ENCODE measurements at places on chromosomes 7 and 10.

DNA sequence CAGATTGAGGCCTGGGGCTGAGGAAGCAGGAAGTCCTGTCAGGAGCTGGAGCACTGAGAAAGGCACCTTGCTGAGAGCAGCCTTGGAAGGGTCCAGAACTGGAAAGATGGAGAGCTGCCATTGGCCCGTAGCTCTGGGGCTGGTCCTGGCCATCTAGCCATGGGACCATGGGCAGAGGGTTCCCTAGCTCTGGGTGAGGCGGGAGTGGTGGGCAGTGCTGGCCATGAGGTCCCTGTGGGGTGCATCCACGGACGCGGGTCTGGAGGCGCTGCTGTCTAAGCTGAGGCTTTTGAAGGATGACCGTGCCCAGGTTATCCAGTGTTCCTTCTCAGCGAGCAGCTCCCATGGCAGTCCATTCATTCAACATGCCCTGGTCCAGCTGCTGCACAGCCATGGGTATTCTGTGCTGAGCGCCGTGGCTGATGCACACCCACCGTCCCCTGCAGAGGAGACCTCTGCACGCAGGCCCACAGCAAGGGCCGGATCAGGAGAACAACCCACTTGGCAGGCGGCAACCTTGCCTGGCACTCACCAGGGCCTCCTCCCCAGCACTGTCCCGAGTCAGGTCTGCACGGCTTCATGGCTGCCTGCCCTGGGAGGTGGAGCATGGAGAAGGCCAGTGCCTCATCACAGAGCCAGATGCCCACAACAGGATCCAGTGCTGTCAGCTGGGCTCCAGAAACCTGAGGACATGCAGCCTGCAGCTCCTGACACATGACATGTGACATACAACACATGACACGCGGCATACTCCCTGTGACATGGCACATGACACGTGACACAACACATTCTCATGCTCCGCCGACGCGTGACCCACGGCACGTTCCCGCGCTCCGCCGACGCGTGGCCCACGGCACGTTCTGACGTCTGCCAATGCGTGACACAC, 121.9 kb downstream of the INPP5A start:
- DNase-seq = no peak

- no peak for DNase-seq
These were observed 105.8 kb downstream of the SEMA3A start for GRCh38 chr7:84088802-84089201.

GRCh38 chr10:110425684-110426293, 71.9 kb upstream of the DUSP5 start:
- no peak for DNase-seq

DNA sequence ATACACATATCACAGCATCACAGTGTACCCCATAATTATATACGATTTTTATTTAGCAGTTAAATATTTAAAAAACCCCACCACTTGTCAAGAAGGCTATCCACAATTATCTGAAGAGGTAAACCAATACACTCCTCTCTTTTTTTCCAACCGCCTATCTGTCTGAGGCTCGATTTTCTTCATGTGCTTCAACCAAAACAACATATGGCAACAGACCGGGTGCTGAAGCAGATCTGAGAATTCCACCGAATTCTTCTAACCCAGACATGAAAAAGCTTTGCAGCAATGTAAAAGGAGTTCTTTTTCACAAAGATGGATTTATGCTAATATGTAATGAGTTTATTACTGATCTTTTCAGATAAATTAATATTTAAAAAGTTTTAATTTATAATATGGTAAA, 132.4 kb upstream of the RHEB start:
- no peak for DNase-seq

DNA sequence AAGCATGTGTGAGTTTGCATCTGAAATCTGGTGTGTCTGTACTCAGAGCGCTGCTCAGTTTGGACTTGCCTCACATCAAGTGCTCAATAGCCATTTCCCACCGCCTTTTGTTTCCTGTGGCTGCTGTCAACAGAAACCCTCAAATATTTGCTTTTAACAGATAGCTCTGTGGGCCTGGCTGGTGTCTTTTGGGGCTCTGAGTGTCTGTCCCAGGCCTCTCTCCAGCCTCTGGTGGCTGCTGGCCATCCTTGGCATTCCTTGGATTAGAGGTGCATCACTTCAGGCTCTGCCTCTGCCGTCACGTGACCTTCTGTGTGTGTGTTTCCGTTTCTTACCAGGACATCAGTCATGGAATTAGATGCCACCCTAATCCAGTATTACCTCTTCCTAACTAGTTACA, 9.3 kb downstream of the YKT6 start:
- no peak for DNase-seq

- DNase-seq = no peak
These were observed 126.6 kb upstream of the BET1 start for GRCh38 chr7:94130716-94131115.

DNA sequence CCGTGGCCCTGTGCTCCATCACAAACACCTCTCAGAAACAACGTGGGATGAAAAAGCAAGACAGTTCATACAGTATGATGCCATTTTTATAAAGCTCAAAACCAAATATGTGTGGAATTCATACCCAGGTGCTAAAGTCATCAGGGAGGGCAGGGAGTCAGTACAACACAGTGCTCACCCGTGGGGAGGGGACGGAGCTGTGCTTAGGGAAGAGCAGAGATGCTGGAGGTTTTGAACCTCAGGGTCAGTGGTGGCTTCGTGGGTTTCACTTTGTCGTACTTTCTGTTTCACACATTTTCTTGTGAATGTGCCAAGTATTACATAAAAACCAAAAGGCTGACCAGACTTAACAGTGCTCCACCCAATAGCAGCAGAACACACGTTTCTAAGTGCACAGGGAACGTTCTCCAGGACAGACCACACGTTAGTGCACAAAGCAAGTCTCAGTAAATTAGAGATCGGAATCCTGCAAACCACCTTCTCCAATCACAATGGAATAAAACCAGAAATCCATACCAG, 21.2 kb downstream of the ZMIZ2 start:
- peak; percentile 58 for DNase-seq

GRCh38 chr7:149690688-149691446, 82.5 kb downstream of the ZNF467 start:
- DNase-seq = no peak

- no peak for DNase-seq
These were observed 440.9 kb upstream of the GRM3 start for GRCh38 chr7:86202833-86203232.

DNA sequence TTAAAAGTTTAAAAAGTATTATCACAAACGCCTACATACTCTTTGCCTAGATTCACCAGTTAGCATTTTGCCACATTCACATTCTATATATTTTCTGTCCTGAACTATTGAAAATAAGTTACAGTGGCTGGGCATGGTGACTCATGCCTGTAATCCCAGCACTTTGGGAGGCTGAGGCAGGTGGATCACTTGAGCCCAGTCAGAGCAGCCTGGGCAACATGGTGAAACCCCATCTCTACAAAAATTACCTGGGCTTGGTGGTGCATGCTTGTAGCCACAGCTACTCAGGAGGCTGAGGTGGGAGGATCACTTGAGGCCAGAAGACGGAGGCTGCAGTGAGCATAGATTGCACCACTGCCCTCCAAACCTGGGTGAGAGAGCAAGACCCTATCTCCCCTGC, 5.3 kb downstream of the ARPC1A start:
- no peak for DNase-seq

DNA sequence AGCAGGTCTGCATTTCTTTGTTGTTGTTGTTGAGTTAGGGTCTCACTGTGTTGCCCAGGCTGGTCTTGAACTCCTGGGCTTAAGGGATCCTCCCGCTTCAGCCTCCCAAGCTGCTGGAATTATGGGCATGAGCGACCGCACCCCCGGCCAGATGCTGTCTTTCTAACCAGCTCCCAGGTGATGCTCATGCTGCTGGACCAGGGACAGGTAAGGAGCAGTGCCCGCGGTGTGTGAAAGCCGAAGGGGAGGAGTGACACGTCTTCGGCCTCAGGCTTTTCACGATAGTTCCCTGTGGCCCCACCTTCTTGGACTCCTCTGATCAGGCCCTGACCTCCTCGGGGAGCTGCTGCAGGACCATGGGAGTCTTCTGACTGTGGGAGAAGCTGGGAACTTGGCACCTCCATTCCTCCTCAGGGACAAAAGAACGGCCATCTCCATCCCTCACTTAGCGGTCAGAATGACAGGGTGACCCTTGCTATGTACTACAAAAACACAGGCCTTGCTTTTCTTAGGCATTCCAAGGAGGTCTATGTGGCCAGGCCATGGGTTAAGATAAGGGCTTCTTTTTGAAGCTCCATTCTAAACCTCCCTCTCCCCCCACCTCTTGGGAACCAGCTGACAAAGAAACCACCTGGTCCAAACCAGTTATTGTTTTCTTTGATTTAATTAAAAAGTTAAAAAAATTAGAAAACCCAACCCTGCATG, 5.5 kb downstream of the SFRP5 start:
- no peak for DNase-seq

- DNase-seq = no peak
These were observed 17.9 kb upstream of the SERPINE1 start for GRCh38 chr7:101108961-101109360.

GRCh38 chr7:95772771-95773581, 622 bp downstream of the DYNC1I1 start:
- DNase-seq = no peak

GRCh38 chr7:13449460-13449859, 540.0 kb downstream of the ETV1 start:
- no peak for DNase-seq

GRCh38 chr10:93115661-93116383, 42.1 kb downstream of the CYP26A1 start:
- peak; percentile 74 for DNase-seq

- no peak for DNase-seq
These were observed 120.6 kb downstream of the ZWINT start for GRCh38 chr10:56240471-56240870.

DNA sequence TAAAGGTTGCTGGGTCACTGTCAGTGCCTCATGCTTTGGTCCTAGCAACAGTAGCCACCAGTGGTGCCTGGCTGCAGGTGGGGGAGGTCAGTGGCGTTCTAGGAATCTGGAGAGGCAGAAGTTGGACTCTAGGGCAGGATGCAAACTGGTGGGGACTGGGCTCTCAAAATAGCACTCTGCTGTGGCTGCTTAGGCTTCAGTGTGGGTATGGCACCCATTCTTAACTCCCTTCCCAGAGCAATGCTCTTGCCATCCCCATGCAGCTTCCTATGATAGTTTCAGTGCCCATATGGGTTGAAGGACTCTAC, 330.8 kb downstream of the PCDH15 start:
- no peak for DNase-seq

DNA sequence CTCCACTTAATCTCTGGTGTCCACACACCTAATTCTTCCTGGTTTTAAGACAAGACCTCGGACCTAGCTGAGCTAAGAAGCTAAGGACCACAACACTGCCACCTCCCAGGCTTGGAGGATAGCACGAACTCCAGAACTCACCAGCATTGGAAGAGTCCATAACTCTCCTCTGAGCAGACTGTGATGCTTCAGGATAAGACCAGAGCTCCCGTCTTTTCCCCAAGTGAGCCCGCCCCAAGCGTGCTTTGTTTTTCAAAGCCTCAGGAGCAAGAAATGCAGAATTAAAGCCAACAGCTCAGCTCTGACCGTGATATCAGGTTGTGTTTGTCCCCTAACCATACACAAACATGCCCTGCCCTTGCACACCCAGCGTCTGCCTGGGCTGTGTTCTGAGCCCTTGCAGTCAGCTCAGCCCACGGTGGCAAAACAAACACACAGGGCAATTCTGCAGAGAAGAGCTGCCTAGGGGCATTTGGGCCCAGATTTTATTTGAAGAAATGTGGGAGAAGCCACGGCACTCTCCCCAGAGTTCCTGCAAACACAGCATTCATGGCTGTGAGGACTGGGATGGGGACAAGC, 145.4 kb downstream of the WDR11 start:
- no peak for DNase-seq

DNA sequence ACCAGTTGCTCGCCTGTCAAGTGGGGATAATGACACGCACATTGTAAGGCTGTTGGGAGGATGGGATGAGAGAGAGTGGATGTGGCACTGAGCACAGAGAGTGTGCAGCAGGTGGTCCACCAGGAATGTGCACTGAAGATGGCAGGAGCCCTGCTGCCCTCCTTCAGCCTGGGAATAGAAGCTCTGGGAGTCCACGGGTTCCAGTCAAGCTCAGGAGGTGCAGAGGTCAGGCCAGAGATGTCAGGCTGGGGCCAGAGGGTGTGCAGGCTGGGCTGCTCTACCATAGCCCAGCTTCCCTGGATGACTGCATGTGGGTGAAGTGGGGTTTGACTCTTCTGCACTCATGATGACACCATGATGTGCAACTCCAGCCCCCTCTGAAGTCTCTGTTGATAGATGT, 58.7 kb downstream of the C10orf120 start:
- DNase-seq = no peak

DNA sequence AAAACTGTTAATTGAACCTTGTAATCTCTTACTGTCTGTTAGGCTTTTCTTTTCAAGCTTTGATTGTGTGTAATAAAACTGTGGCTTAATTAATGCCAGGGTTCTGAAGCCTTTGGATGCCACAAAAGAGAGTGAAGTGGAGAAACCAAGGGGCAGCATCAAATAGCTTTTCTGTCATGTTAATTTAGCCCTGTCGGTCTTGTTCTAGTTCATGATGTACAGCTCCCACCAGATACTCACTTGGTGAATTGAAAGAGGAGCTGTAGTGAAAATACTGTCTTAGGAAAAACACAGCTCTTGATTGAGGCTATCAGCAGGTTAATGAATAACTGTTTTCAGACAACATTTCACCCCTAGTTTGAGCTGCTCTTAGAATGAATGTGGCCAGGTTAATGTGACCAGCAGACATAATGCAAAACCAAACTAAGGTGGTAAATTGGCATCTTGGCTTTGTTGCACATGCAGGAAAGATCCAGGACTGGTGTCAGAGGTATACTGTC, 94.2 kb downstream of the POLL start:
- DNase-seq = no peak

GRCh38 chr10:48209241-48209640, 65.3 kb downstream of the FRMPD2 start:
- DNase-seq = no peak

- DNase-seq = peak; percentile 64
These were observed 4.9 kb upstream of the SLC29A3 start for GRCh38 chr10:71314028-71314693.

- DNase-seq = no peak
These were observed 676 bp downstream of the PLAC9 start for GRCh38 chr10:80133206-80133605.

DNA sequence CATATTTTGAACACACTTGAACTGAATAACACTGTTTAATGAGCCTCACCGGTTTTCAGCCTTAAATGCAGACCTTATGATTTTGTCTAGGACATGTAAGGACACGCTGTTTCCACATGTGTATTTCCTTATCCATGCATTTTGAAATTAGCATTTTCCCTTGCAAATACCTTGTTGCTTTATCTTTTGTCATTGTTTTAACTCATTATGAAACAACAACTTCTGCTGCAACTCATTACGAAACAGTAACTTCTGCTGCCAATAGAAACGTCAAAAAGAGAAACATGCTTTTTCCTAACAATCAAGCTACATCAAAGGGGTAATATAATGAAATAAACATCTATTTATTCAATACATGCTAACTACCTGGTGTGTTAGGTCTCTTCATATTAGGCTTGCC, 322.0 kb downstream of the AGMO start:
- no peak for DNase-seq
